ENCODE measurements at places on chromosomes 12 and 14.

GRCh38 chr12:5088586-5089264 lies 45.0 kb downstream of the KCNA5 start:
- no peaks in the 10 kb centered on the region for H3K27me3 ChIP-seq
- H3K27ac ChIP-seq = no peak overlapping the region
- H3K4me1 ChIP-seq = no peaks in the 10 kb centered on the region
- no peaks in the 10 kb centered on the region for H3K36me3 ChIP-seq

GRCh38 chr12:50636505-50636904 lies 127.4 kb upstream of the ATF1 start:
- no peak overlapping the region for H3K4me3 ChIP-seq
- no peaks in the 10 kb centered on the region for H3K36me3 ChIP-seq
- H3K27me3 ChIP-seq = no peaks in the 10 kb centered on the region
- H3K27ac ChIP-seq = no peak overlapping the region
- no peak for DNase-seq

GRCh38 chr14:65134651-65135579 lies 32.6 kb upstream of the MAX start:
- no peak overlapping the region for H3K4me3 ChIP-seq
- no peak for DNase-seq
- no peaks in the 10 kb centered on the region for H3K27me3 ChIP-seq
- H3K27ac ChIP-seq = no peak overlapping the region
- H3K36me3 ChIP-seq = no peaks in the 10 kb centered on the region

DNA sequence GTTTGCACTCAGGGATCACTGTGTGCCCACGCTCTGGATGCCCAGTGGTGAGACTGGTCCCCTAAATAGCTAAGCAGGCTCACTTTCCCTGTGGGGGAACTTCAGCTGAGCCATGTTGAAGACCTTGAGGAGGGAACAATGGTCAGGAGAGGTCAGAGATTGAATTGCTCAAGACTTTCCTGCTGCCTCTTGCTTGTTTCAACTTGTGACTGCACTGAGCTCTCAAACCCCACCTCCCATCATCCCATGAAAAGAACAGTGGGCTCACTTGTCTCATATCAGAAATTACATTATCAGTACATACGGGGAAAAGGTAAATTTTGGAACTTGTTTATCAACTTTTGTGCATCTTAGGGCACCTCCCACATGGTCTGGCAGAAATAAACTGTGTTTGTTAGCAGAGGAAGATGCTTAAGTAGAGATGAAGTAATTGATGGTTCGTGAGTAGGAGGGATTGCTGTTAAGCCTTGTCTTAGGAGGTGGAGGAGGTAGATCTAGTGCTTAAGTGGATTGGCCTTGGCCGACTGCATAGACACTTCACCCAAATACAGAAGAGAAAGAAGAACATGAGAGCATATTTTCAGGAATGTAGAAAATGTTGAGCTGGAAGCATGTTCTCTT lies 15.0 kb upstream of the SERPINA1 start:
- DNase-seq = no peak
- no peak overlapping the region for H3K4me3 ChIP-seq
- no peaks in the 10 kb centered on the region for H3K4me1 ChIP-seq
- H3K36me3 ChIP-seq = no peaks in the 10 kb centered on the region
- H3K27ac ChIP-seq = no peak overlapping the region
- H3K27me3 ChIP-seq = no peaks in the 10 kb centered on the region

DNA sequence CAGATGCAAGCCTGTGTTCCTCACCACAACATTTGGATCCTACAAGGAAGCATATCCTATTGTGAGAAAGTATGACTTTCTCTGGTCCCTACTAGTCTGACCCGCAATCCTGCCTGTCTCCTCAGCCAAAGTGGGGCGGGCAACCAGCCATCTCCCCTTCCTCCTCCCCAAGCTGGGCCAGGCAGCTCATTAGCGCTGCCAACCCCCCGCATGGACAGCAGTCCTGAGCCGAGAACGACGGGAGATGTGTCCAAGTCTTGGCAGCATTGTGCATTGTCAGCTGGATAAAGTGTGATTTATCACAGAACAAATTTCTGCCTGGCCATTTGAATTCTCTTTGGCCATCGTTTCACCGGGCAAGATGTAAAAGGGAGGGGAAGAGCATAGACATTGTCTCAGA lies 139.4 kb downstream of the SLC15A4 start:
- no peaks in the 10 kb centered on the region for H3K27me3 ChIP-seq
- DNase-seq = no peak
- H3K4me3 ChIP-seq = no peak overlapping the region
- H3K4me1 ChIP-seq = no peaks in the 10 kb centered on the region
- no peaks in the 10 kb centered on the region for H3K36me3 ChIP-seq
- no peak overlapping the region for H3K27ac ChIP-seq

GRCh38 chr12:112711026-112711425 lies 80.5 kb upstream of the RPH3A start:
- no peaks in the 10 kb centered on the region for H3K27me3 ChIP-seq
- no peaks in the 10 kb centered on the region for H3K4me1 ChIP-seq
- no peak overlapping the region for H3K27ac ChIP-seq
- DNase-seq = no peak
- H3K4me3 ChIP-seq = no peak overlapping the region

GRCh38 chr14:30608533-30609006 lies 13.5 kb upstream of the SCFD1 start:
- H3K36me3 ChIP-seq = no peaks in the 10 kb centered on the region
- no peak overlapping the region for H3K4me3 ChIP-seq
- H3K27me3 ChIP-seq = no peaks in the 10 kb centered on the region

GRCh38 chr12:47772094-47772660 lies 861 bp upstream of the SLC48A1 start:
- no peaks in the 10 kb centered on the region for H3K36me3 ChIP-seq
- peak overlapping the region; percentile 14 for H3K4me3 ChIP-seq
- peaks cover 14% of the 10 kb centered on the region for H3K4me1 ChIP-seq
- no peaks in the 10 kb centered on the region for H3K27me3 ChIP-seq

DNA sequence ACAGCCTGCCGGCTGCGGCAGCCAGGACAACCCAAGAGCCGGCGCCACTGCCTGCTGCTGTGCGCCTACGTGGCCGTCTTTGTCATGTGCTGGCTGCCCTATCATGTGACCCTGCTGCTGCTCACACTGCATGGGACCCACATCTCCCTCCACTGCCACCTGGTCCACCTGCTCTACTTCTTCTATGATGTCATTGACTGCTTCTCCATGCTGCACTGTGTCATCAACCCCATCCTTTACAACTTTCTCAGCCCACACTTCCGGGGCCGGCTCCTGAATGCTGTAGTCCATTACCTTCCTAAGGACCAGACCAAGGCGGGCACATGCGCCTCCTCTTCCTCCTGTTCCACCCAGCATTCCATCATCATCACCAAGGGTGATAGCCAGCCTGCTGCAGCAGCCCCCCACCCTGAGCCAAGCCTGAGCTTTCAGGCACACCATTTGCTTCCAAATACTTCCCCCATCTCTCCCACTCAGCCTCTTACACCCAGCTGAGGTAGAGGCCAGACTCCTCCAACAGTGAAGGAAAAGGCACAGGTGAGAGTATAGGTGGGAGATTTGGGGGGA lies 10.3 kb downstream of the ZBTB39 start:
- no peak overlapping the region for H3K4me3 ChIP-seq
- DNase-seq = no peak
- H3K36me3 ChIP-seq = no peaks in the 10 kb centered on the region
- no peak overlapping the region for H3K27ac ChIP-seq
- H3K4me1 ChIP-seq = no peaks in the 10 kb centered on the region

- no peak for DNase-seq
- H3K27ac ChIP-seq = no peak overlapping the region
- no peaks in the 10 kb centered on the region for H3K36me3 ChIP-seq
- H3K4me3 ChIP-seq = no peak overlapping the region
- H3K4me1 ChIP-seq = peaks cover 9% of the 10 kb centered on the region
These were observed 19.4 kb downstream of the MYRFL start for GRCh38 chr12:69844416-69844815.

DNA sequence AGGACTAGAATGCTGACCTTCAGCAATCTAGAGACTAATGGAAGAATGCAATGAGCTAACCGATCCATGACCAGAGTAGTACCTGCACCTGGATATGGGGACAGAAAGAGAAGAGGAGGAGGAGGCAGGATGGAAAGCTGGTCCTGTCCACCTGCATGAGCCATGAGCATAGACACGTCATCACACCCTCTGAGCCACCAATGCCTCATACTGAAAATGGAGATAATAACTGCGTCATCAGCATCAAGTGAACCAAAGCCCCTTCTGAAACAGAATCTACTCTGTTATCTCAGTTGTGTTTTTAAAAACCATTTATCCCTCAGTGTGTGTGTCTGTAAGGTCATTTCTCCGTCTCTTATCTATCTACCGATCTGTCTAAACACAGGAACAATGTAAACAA lies 327.0 kb downstream of the BCL11B start:
- H3K4me3 ChIP-seq = no peak overlapping the region
- no peak for DNase-seq
- H3K27me3 ChIP-seq = no peaks in the 10 kb centered on the region
- H3K4me1 ChIP-seq = no peaks in the 10 kb centered on the region
- no peak overlapping the region for H3K27ac ChIP-seq

GRCh38 chr14:77372304-77372841 lies 4.5 kb downstream of the TMED8 start:
- no peaks in the 10 kb centered on the region for H3K36me3 ChIP-seq
- no peak for DNase-seq
- peaks cover 7% of the 10 kb centered on the region for H3K4me1 ChIP-seq
- no peak overlapping the region for H3K27ac ChIP-seq

DNA sequence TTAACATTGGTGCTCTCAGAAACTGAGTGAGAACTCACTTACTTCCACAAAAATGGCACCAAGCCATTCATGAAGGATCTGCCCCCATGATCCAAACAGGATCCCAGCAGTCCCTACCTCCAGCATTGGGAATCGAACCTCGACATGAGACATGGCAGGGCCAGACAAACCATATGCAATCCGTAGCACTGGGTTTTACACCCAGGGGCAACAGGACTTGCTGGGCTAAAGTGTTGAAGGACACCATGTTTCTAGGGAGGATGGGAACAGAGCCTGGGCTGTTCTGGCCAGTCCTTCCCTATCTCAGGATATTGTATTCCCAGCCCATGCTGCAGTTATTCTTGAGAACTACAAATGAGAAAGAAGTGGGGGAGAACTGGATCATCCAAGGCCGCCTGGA lies 36.6 kb downstream of the SERPINA3 start:
- DNase-seq = no peak
- no peaks in the 10 kb centered on the region for H3K4me1 ChIP-seq
- no peak overlapping the region for H3K4me3 ChIP-seq
- H3K27ac ChIP-seq = no peak overlapping the region
- no peaks in the 10 kb centered on the region for H3K27me3 ChIP-seq

DNA sequence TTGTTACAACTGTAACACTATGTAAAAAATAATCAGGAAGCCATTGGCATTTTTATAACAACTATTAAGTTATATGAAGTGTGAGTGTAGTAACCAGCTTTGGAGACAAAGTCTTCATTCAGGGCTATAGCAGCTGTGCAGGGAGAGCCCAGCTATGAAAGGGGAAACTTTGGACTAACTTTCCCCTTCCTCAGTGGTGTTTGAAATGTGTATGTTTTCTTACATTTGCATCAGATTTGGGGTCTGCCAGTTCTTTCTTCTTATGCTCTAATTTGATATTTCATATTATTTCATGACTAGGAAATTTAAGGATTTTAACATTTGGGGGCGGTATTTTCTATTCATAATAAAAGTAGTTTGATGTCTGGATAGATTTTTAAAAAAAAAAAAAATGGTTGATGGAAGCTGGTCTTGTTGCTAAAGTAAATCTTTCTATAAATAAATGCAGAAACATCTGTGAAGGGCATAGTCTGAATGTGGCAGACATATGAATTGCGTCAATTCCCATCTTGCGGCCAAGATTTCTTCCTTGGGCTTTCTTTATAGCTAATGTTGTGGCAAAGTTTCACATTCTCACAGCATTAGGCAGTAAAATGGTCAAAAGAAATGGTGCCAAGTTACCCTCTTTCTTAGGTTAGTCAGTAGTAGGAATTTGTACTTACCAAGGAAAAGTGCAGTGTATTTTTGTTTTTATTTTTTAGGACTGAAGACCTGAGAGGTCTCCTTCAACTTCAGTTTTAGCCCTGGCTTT lies 35.6 kb downstream of the RASSF8 start:
- H3K27me3 ChIP-seq = no peaks in the 10 kb centered on the region
- H3K4me3 ChIP-seq = no peak overlapping the region
- H3K36me3 ChIP-seq = no peaks in the 10 kb centered on the region
- H3K4me1 ChIP-seq = peaks cover 27% of the 10 kb centered on the region

GRCh38 chr12:124652661-124653060 lies 85.2 kb upstream of the NCOR2 start:
- peaks cover 14% of the 10 kb centered on the region for H3K4me1 ChIP-seq
- no peak for DNase-seq
- H3K36me3 ChIP-seq = no peaks in the 10 kb centered on the region
- no peaks in the 10 kb centered on the region for H3K27me3 ChIP-seq

DNA sequence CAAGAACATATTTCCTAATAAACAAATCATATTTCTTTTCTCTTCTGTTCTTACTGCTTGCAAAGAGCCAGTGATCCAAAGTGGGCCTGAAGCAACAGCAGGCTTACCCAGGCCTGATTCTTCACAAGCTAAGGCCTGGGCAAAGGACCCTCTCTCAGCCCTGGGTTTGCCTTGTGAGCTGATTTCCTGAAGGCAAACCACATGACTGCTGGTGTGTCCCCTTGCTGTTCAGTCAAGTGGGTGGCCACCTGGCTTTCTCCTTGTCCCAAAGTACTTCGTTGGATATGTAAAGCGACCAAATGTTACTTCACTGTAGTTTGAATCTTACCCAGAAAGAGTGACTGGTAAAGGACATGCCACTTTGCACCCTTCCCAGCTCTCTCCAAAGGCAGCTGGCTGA lies 392.9 kb downstream of the ZFP36L1 start:
- H3K27ac ChIP-seq = no peak overlapping the region
- H3K27me3 ChIP-seq = no peaks in the 10 kb centered on the region
- no peaks in the 10 kb centered on the region for H3K36me3 ChIP-seq
- H3K4me3 ChIP-seq = no peak overlapping the region
- no peak for DNase-seq

DNA sequence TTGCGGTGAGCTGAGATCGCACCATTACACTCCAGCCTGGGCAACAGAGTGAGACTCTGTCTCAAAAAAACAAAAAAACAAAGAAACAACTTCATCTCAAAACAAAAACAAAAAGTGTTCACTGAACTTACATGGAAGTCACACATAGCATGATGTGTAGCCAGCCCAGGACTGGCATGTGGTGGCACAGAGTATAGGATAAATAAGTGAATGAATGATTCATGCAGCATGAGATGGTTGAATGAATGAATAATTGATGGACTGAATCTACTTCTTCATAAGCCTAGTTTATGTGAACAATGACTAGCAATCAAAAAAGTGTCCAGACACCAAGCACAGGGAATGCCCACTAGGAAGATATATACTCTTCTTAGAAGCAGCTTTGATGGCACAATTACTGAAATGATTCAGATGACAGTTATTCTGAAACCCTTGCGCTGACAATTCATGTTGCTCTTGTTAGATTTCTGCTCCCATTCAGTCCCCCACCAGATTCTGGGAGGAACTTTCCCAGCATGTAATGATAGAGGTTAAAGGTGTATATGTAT lies 31.6 kb upstream of the SERPINA6 start:
- no peaks in the 10 kb centered on the region for H3K36me3 ChIP-seq
- no peak overlapping the region for H3K27ac ChIP-seq
- no peak overlapping the region for H3K4me3 ChIP-seq
- no peak for DNase-seq
- no peaks in the 10 kb centered on the region for H3K4me1 ChIP-seq

Data from kidney (tissue), 22 donors.